ENCODE measurements at places on chromosomes 3 and 15.

DNA sequence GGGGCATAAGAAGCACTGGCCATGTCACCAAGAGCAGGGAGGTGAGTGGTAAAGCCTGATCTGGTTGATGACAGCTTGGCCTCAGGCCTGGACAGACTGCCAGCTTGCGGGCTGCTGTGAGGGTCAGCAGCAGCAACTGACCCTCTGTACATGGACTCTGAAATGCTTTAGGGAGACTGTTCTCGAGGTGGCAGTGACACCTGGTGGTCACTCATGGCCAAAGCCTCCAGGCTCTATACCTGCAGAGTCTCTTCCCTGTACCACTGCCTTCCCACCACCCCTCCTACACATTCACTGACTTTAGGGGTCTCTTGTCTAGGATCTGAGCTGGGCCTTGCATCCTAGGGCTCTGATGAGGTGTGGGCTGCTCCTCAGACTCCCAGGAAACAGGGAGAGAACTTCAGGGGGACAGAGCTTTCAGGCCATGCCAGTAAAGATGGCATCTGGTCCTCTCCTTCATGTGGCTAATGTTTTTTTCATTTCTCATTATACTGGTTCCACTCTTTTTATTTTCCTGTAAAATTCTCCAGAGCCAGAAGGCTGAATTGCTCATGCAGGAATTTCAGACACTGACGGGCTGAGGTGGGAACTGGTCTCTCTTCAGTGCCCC lies 17.2 kb upstream of the TIMP4 start:
- peak; percentile 62 for DNase-seq

- no peak for DNase-seq
These were observed 44.0 kb downstream of the SYNM start for GRCh38 chr15:99148851-99149276.

DNA sequence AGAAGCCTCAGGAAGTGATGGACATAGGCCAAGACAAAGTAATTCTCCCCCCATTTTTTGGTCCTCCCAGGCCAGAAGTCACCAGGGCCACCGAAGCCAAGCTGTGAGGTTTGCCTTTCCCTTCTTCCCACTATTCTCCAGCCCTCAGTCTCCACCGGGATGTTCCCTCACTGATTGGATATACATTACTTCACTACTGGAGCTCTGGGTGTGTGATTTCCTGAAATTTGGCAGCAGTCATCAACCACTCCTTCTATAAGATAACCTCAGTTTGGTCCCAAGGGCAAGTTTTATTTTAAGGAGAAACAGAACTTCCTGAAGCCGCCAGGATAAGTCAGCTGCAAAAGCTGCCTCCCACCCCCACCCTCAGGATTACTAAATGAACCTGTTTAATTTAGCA lies 11.3 kb downstream of the SLCO2A1 start:
- no peak for DNase-seq

DNA sequence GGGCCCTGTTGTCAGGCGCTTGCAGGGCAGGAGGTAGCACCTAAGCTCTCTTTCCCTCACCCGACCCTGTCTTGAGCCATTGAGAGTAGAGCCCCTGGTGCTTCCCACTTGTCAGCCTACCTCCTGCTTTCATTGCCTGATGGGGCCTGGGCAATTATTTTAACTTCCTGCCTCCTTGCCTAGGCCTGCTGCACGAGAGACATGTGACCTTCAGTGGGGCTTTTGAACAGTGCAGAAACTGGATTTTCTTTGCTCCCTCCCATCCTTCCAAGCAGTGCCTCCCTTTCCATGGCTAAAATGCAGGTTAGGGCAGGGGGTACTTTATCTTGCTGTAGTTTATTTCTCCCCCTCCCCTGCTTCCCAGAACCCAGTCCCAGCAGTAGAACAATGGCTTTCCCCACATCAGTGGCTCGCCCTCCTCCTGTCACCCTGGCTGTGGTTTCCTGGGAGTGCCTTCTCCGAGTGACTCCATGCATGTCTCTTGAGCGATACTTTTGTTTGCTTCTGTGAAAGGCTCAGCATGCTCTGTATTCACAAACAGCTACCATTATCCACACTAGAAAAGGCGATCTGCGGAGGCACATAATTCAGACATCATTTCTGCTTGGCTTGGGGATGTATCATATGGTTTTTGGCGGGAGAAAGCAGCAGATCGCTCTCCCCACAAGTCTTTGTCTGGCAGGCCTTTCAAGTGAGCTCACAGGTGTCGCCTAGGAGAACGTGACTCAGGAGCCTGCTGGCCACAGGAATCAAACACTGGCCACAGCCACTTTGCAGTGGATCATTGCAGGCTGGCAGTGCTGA lies 24.1 kb downstream of the PDIA5 start:
- DNase-seq, result no peak

- DNase-seq, result no peak
These were observed 335.0 kb downstream of the GRM7 start for GRCh38 chr3:7195934-7196333.

- DNase-seq, result no peak
These were observed 38.7 kb upstream of the SLCO2A1 start for GRCh38 chr3:134068429-134068828.

- no peak for DNase-seq
These were observed 22.5 kb downstream of the SLC6A6 start for GRCh38 chr3:14424711-14425580.

DNA sequence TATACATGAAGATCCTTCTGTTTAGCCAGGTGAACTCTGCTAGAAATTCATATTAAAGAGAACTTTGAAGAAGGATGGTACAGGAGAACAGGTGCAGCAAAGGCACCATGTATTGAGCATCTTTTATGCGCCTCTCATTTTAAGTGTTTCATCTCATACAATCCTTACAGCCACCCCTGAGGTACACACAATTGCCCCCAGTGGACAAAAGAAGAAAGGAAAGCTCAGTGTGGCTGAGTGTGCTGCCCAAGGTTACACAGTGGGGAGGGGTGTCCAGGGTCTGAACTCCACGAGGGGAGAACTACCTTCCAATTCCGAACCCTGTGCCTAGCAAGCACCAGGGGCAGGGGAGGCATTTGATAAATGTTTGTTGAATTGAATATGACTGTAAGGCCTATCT lies 98.6 kb downstream of the MECOM start:
- peak; percentile 26 for DNase-seq

- DNase-seq, result no peak
These were observed 25.6 kb upstream of the GPR171 start for GRCh38 chr3:151228666-151229040.

DNA sequence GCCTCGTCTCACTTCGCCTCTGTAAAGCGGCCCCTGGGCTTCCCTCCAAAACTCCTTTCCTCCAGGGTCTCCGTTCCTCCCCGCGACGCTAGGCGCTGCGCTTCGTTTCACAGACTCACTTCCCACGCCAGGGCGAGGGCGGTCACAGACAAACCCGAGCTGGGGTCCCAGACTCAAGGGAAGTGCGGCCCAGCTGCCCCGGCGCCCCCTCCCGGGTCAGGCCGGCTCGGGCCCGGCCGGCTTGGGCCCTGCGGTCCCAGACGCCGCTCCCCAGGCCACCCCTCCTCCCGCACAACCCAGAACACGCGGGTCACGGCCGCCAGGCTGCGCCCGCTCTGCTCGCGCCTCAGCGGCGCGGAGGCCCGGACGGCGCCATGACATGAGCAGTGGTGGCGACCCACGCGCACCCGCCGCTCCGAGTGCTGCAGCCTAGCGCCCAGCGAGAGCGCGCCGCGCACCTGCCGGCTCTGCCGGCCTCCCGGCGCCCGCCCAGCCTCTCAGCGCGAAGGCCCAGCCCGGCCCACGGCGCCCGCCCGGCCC lies 547 bp downstream of the NUP210 start:
- peak; percentile 41 for DNase-seq

GRCh38 chr3:62835554-62836236 lies 39.5 kb downstream of the CADPS start:
- DNase-seq, result no peak

DNA sequence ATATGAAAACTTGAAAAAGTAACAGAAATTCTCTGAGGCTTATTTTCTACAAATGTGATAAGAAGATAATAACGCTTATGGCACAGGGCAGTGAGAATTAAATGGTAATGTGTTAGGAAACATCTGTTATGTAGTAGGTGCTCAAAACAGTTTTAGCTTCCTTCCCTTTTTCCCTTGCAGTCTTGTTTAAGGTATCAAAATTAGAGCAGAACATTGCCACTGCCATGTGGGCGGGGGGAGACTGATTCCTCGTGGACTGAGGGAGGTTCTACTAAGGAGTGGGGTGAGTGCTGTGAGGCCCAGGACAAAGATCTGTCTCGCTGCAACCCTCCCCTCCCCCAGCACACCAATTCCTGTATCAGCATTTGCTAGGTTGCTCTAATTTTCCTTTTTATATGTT lies 702.4 kb downstream of the TUSC7 start:
- DNase-seq, result no peak

- DNase-seq, result no peak
These were observed 300.9 kb downstream of the PYDC2 start for GRCh38 chr3:191761906-191762305.

GRCh38 chr3:138768946-138769345 lies 65.8 kb downstream of the PIK3CB start:
- no peak for DNase-seq

- DNase-seq, result no peak
These were observed 2.9 kb downstream of the ADPRH start for GRCh38 chr3:119582178-119582577.

DNA sequence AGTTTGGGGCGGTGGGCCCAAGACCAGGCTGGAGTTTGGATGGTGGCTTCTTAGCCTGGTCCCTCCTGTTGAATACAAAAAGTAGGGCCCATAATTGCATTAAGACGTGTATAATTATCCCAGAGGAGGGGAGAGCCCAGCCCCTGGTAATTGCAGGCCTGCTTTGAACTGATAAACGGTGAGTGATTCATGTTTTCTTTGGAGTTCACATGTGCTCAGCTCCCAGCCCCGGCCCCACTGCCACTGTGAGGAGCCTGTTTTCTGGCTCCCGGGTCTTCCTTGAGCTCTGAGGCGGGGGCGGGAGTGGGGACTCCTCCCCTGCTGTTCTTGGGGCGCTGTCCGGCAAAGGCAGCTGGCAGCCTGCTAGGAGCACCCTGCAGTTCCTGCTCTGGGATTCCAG lies 3.1 kb downstream of the PLXNA1 start:
- peak; percentile 79 for DNase-seq

DNA sequence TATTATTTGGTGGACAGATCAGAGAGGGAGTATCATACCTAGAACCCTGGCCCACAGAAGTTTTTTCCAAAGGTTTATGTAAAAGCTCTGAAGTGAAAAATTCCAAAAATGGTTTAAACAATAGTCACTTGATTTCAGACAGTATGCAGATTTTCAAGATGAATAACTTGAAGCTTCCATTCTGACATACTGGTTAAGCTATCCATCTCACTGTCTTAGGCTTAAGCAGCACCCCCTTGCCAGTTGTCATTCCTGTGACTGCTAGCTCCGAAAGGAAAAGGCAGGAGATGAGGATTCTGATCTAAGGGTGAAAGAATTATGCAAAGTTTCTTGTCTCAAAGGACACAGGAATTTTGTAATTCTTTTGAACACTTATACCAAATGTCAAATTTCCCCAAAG lies 337.5 kb upstream of the THBS1 start:
- no peak for DNase-seq

DNA sequence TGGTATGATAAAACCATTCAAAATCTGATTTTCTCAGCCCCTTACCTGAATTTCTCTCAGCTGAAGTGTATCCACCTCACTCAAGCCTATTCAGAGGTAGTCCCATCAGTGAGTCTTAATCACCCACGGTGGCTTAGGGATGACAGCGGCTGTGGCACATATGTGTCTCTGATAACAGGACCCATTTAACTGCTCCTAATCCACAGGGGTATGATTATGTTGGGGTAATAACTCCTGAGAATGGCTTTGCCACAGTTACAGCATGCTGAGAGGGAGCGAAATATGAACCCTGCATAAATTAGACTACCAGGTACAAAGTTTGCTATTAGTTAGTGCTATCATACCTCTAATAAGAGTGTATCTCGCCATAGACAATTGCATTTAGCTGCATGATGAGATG lies 10.6 kb downstream of the CLRN1 start:
- no peak for DNase-seq

DNA sequence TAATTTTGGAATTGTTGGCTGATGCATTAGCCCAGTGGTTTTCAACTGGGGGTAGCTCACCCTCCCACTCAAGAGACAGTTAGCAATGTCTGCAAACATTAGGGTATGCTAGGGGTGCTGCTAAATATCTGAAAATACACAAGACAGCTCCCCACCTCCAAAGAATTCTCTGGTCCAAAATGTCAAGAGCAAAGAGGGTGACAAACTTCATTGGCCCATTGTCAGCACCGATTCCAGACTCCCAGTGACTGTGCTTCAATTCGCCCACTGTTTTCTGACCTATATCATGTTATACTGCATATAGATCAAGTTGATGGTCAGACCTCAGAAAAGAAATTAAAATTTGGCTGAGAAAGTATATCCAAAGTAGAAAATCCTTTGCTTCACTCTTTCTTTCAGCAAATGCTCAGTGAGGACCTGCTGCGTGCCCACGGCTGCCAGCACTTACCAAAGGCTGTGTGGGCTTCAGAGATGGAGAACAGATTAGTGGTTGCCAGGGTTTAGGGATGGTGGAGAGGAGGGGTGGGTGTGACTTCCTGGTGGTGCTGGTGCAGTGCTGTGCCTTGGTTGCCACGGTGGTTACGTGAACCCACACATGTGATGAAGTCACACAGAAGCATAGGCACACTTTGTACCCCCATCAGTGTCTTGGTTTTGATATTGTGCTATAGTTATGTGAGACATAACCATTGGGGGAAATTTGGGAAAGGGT lies 204.0 kb downstream of the PLCL2 start:
- no peak for DNase-seq

- DNase-seq, result no peak
These were observed 70.2 kb downstream of the CLDN1 start for GRCh38 chr3:190252080-190252479.

- DNase-seq, result no peak
These were observed 41.6 kb upstream of the DUT start for GRCh38 chr15:48289628-48290027.

- no peak for DNase-seq
These were observed 633.6 kb downstream of the ZNF385D start for GRCh38 chr3:21117370-21117769.

GRCh38 chr15:40762919-40763800 lies 708 bp upstream of the GCHFR start:
- peak; percentile 57 for DNase-seq

- DNase-seq, result no peak
These were observed 1.1 kb upstream of the TPM1 start for GRCh38 chr15:63041402-63041973.

DNA sequence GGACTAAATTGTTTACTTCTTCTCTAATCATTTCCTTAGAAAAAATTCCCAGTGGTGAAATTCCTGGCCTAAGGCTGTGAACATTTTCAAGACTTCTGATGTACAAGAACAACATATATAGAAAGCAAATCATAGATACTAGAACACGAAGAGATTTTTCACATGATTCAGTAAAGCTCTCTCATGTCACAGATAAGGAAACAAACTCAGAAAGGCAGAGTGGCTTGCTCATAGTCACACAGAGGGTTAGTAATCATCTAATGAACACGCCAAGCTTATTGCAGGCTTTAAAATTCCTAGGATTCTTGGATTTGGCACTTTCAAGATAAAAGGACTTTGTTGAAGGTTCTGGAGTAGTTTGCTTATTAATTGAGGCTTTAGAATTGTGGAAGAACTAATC lies 26.2 kb downstream of the CRTAP start:
- DNase-seq, result no peak

GRCh38 chr3:184259396-184259877 lies 1.9 kb downstream of the CAMK2N2 start:
- DNase-seq, result no peak

- no peak for DNase-seq
These were observed 57.0 kb downstream of the ISG20 start for GRCh38 chr15:88695691-88696251.

Data from SK-N-DZ (cell line).